ENCODE measurements at places on chromosomes 16 and 17.

GRCh38 chr16:49700251-49701064 is 155.5 kb downstream of the ZNF423 start:
- DNase-seq, result no peak

DNA sequence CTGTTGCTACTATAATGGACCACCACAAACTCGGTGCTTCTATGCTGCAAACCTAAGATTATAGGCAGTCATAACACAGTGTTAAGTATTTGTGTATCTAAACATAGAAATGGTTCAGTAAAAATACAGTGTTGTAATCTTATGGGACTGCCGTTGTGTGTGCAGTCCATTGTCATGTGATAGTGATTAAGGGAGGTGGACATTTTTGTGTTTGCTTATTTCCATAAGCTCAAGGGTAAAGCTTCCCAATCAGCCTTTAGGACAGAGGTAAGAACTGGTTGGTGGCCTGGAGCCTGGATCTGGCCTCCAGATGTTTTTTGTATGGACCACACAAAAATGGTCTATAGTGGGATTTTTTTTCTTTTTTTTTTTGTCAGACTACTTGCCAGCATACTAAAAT is 29.9 kb downstream of the WWOX start:
- DNase-seq, result no peak

DNA sequence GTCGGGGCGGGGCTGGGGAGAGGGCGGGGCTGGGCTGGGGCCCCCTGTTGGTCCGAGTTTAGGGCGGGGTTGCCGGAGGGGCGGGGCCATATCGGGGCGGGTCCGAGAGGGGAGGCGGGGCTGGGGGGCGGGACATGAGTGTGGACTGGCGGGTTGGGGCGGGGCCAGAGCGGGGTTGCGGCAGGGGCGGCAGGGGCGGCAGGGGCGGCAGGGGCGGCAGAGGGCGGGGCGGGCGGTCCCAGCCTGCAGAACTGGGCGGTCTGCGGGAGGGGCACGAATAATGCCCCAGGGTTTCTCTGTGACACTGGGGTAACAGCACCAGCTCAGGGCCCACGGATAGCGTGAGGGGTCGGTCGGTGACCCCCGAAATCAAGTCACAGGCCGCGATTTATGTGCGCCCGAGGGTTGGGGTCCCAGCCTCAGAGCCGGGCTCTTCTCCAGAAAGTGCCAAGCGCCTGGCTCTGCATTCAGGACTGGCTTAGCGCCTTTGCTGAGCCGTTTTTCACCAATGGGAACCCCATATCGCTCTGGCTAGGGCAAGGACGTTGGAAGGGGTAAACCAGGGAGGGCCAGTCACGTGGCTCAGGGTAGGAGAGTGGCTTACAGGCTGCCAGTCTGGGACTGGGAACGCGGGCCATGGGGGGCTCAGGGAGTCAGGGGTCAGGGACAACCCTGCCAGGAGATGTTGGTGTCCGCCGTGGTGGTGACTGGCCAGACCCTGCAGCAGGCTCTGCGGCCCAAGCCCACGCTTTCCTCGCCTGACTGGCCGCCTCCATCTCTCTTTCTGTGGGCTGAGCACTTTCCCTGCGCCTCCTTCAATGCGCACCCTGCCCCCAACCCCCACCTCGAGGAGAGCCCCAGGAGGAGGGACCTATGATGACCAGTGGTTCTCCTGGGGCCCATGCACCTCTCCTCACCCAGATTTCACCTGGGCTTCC is 1.2 kb upstream of the METTL26 start:
- DNase-seq, result no peak

- no peak for DNase-seq
These were observed 30.7 kb upstream of the SLFN13 start for GRCh38 chr17:35479271-35479670.

GRCh38 chr17:79748295-79749099 is 17.8 kb downstream of the ENPP7 start:
- DNase-seq, result no peak

DNA sequence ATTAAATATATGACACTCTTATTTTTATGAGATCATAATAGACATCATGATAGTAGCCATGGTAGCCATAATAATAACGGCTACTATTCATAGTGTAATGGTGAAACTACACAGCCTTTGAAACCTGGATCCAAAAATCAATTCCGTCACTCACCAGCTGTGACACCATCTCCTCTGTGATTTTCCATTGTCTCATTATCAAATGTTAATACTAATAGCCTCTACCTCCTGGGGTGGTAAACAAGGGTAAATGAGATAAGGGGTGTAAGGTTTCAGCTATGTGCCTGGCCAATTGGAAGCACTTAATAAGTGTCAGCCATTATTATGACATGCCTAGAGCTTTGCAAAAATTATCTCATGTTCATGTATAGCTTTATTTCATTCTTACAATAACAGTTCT is 88.6 kb downstream of the CACNG3 start:
- DNase-seq, result no peak

GRCh38 chr16:592518-593306 is 2.8 kb downstream of the RAB40C start:
- no peak for DNase-seq

DNA sequence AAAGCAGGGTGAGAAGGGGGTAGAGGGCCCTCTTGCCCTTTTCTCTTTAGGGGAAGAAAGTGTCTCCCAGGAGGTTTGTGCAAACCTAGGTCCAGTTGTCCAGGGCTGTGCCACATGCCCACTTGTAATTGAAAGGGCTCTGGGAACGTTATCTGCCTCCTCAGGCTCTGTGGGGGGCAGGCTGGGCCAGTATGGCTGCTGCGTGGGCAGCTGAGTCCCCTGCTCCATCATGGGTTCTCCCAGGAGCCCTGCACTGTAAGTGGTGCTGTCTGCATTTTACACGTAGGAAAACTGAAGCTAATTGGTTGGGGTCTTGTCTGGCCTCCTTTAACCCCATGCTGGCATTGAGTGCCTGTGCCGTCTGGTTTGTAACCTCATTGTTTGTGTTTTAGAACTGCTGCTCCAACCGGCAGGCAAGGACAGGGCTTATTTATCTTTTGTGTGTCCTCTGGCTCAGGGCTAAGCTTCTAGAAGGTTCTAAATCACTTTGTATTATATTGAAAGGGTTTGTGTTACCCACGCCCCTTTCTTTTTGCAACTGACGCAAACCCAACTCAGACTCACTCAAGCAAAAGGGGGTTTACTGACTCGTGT is 117.7 kb upstream of the CIBAR2 start:
- DNase-seq, result no peak

DNA sequence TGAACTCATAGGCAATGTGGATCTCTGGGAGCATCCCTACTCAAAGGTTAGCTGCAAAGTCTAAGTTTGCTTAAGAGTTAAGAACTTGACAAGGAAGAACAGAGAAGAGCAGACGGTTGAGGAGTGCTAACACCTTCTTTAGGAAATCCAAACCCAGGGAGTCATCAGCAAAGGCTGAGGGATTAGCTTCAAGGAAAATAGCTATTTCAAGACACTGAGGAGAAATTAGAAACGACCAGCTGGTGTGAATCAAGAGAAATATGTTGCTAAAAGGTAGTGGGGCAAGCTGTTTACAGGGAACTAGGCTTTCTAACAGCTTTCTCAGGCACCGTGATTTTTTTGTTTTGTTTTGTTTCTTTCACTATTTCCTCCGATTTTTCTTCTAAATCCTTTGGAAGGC is 90.7 kb downstream of the CDH8 start:
- no peak for DNase-seq

DNA sequence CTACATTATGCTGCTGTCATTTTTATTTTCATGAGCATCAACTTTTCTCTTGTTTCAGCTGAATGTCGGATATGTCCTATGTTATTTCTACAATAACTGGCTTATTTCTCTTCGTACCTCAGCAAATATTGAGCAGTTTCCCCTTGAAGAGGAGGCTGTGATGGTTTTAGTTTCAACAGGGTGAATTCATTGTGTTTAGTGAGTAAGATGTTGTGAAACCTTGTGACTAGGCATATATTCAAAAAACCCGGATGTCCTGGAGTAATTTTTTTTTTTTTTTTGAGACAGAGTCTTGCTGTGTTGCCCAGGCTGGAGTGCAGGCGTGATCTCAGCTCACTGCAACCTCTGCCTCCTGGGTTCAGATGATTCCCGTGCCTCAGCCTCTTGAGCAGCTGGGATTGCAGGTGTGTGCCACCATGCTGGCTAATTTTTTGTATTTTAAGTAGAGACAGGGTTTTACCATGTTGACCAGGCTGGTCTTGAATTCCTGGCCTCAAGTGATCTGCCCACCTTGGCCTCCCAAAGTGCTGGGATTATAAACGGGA is 11.1 kb downstream of the CPD start:
- DNase-seq, result no peak

DNA sequence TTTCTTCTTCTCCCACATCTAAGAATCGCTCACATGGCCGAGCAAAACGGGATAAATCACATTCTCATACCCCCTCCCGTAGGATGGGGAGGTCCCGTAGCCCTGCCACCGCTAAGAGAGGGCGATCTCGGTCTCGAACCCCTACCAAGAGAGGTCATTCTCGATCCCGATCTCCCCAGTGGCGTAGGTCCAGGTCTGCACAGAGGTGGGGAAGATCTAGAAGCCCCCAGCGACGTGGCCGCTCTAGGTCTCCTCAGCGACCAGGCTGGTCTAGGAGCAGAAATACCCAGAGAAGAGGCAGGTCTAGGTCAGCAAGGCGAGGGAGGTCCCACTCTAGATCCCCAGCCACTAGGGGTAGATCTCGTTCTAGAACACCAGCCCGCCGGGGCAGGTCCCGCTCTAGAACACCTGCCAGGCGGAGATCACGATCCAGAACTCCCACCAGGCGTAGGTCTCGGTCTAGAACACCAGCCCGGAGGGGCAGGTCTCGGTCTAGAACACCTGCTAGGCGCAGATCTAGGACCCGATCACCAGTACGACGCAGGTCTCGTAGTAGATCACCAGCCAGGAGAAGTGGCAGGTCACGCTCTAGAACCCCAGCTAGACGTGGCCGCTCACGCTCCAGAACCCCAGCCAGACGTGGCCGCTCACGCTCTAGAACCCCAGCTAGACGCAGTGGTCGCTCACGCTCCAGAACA is 9.6 kb downstream of the SRRM2 start:
- DNase-seq, result no peak

- DNase-seq, result no peak
These were observed 4.8 kb upstream of the UTS2R start for GRCh38 chr17:82366749-82367148.

GRCh38 chr16:57755726-57756423 is 20.3 kb downstream of the KATNB1 start:
- DNase-seq, result no peak

- DNase-seq, result peak; percentile 70
These were observed 14.0 kb downstream of the FMNL1 start for GRCh38 chr17:45235416-45236281.

- no peak for DNase-seq
These were observed 7.4 kb downstream of the FTO start for GRCh38 chr16:53711390-53711789.

- DNase-seq, result no peak
These were observed 2.8 kb upstream of the ALDH3A2 start for GRCh38 chr17:19645734-19646201.

GRCh38 chr17:335691-336090 is 16.9 kb downstream of the RPH3AL start:
- no peak for DNase-seq

DNA sequence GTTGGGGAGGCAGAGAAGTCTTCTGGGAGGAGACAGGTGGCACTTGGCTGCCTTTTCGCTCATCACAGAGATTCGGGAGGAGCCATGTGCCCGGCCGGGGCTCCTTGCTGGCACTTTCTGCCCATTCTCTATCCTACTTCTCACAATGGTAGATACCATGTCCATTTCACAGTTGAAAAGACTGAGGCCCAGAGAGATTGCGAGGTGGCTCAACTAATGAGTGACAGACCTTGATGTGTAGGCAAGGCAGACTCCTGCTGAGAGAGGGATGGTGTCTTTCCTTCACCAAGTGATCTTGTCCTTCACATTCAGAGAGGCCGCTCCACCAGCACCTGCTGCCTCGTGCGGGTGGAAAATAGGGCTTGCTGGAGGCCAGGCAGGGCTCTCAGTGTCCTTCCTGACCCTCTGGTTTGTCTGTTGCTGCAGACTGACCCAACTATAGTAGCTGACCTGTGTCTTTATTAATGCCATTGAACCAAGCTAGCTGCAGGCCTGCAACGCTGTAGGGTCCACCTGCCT is 42.1 kb downstream of the MPRIP start:
- no peak for DNase-seq

DNA sequence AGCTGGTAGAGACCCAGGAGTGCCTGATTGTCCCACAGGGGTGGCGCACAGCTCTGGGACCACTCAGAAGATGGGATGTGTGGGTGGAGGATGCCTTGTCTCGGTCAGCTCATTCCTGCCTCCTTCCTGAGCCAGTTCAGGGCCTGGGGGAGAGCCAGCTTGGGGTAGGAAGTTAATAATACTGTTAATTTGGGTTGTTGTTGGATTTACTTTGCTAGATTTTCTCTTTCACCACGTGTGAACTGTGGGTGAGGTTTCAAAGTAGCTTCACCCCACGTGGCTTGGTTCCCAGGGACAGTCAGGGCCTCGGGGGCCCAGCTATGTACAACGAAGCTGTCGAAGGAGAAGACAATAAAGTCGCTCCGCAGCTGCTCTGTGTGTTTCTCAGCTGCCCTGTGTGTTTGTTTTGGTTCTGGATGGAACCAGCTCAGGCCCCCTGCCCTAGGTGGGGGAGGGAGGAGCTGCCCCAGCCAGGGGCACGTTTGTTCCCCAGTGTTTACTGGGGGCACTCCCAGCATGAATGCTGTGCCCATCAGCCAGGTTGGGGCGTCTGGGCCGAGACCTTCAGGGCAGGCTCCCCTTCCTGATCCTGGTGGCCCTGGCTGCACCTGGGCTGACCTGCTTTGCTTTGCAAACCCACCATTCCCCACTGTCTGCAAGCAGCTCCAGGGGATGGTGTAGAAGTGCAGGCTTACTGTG is 2.3 kb downstream of the NUDT16L1 start:
- no peak for DNase-seq

GRCh38 chr17:47220531-47220999 is 11.4 kb downstream of the MYL4 start:
- DNase-seq, result no peak

- no peak for DNase-seq
These were observed 369.2 kb downstream of the CDH13 start for GRCh38 chr16:82995924-82996441.

- no peak for DNase-seq
These were observed at the start of gene SLC9A5 for GRCh38 chr16:67248401-67249177. TSS of gene SLC9A5 (plus strand) at chr16:67248979. CDS start at chr16:67249015, 36 bp downstream.

DNA sequence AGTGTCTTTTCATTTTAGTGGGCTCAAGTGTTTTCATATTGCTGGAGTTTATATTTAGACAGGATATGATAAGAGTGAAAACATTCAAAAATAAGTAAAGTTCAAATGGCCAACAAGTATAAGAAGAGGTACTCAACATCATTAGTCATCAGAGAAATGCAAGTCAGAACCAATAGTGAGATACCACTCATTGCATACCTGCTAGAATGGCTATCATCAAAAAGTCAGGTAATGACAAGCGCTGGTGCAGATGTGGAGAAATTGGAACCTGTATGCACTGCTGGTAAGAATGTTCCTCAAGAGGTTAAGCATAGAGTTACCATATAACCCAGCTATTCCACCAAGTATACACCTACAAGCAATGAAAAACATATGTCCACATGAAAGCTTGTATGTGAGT is 87.8 kb downstream of the WNT3 start:
- no peak for DNase-seq

All from NT2/D1 (cell line).